RPMI7951 (cell line): ENCODE measurements at places on chromosomes 2 and 18. TPM values are rescaled to one million over a fixed set of nuclear protein-coding genes. Genes with fewer than 3 reads are reported as not detected.

GRCh38 chr2:58803192-58803591, 562.1 kb upstream of the FANCL start:
- DNase-seq: no peak

The MEP1B gene
- total RNA-seq: not detected in 2 replicates

The NCOA1 gene
- 8.3 and 9.9 TPM in 2 replicates for total RNA-seq

DNA sequence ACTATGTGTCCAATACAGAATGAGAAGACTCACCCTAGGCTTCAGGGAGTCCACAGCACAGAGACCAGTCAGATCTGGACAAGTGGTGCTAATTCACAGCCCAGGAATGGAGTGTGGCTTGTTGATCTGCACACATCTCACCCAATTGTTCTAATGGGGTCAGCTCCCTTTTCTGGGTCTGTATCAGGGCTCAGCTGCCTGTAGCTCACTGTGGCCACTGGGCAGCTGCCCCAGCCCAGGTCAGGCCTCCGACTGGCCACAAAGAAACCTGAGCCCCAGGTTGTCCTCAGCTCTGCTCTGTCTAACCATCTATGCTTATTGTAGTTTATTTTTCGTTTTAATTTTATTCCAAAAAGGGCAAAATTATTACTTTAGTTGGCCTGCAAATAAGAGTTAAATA, 202.3 kb upstream of the RAB6C start:
- no peak for DNase-seq

The KLHL30 gene
- total RNA-seq: not detected in 2 replicates

- no peak for DNase-seq
These were observed 32.3 kb downstream of the CXCR4 start for GRCh38 chr2:136085453-136086209.

GRCh38 chr2:236608188-236608525, 38.5 kb downstream of the ACKR3 start:
- peak; percentile 68 for DNase-seq

- DNase-seq: no peak
These were observed 20.1 kb upstream of the SCN1A start for GRCh38 chr2:166147883-166148282.

The IL1RL1 gene
- 0.10 TPM in 1 of 2 replicates, not detected in the other for total RNA-seq
